ENCODE measurements at places on chromosomes 3 and 15.

GRCh38 chr3:82462977-82463376, 701.5 kb upstream of the GBE1 start:
- DNase-seq: no peak

GRCh38 chr3:128720891-128721290, 5.1 kb upstream of the RAB7A start:
- DNase-seq: no peak

DNA sequence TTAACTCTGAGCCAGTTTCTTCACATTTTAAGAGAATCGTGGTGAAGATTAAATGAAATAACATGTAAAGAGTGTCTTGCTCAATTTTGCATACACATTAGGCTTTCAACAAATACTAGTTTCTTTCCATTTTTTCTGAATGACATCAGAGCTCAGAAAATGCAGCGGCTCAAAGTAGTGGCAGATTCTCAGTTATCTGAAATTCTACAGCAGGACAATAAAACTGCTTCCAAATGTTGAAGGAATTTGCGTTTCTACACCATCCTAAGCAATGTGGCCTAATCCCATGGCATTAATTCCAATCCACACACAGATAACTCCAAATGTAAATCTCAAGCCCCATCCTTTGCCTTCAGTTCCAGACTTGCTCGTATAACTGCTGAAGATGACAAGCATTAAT, 115.8 kb downstream of the PLCH1 start:
- no peak for DNase-seq

DNA sequence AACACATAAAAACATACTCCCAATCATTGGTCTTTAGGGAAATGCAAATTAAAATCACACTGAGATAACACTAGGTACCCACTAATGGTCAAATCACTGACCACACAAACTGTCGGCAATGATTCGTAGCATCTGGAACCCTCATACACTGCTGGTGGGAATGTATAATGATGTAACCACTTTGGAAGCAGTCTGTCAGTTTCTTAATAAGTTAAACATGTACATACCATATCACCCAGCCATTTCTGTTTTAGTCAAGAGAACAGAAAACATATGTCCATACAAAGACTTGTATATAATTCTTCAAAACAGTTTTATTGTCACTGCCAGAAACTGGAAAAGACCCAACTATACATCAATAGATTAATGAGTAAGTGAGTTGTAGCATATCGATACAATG, 63.3 kb upstream of the LRRC3B start:
- DNase-seq: no peak

- DNase-seq: no peak
Measured at GRCh38 chr15:39345176-39345575, 235.7 kb upstream of the THBS1 start.

DNA sequence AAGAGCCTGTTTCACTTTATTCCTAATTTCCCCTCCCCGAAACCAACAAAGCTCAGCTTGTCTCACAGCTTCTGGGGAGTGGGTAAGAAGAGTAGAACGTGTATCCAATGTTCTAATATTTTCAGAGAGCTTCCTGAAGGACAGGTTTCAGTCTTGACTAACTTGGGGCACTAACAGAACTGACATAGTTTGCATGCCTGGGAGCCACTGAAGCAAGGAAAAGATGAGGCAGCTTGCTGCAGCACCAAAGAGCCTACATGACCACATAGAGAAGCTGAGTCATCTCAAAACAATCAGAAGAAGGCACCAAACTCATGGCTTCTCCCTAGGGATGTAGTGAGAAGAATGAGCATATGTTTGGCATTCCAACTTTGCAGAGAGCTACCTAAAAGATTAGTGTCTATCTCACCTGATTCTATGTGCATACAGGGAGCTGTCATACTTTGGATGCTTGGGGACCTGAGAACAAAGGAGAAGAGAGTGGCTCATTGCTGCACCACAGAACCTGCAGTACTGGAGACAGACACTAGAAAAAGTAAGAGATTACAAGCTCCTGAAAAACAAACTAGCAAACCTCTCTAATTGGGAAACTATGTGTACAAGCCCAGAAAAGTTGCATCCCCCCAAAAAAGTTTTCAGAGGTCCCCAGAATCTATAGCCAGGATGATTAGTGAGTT, 86.9 kb downstream of the DCLK3 start:
- DNase-seq: no peak

DNA sequence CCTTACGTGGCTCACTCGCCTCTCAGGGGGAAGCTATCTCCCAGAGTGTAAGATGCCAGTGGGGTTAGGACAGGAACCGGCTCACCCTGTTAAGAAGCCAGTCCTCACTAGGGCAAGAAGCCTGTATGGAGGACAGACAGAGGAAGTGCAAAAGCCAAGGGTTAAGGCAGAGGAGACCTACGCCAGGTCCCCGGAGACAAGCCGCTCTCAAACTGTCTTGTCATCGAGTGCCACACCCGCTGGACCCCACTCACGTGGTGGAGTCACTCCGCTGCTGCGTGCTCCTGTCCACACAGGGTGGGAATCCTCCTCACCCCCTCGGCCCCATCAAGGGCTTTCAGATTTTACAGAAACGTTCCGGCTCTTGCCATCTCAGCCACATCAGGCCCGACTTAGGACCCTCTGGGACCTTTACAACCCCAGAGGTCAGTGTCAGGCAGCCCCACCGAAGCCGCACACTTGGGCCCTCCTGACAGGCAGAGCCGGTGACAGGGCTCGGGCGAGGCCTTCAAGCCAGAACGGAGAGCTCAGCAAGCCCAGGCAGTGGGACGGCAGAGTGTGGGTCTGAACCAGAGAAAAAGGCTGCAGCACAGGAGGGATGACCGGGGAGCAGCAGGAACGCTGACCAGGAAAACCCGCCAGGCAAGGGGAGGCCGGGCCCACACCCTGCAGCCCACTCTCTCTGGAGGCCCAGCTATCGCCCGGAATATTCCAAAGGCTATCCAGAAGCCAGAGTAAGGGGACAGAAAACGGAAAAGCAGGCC, 61.7 kb downstream of the XXYLT1 start:
- no peak for DNase-seq

DNA sequence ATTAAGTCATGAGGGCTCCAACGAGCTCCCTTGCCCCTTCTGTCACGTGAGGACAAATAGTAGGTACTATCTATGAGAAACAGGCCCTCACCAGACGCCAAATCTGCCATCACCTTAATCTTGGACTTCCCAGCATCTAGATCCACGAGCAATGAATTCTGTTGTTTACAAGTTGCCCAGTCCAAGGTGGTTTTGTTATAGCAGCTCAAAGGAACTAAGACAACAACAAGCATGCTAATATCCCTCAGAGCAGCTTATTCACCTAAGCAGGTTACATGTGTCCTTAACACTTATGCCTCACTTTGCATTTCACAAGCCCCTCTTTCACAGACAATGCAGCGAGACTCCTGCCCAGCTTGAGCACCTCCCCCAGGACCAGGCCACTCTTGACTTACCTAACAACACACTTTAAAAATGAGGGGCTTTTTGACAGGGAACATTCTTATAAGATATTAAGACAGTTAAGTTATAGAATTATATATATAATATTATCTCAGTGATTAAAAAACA, 219.5 kb downstream of the PLCH1 start:
- DNase-seq: no peak

GRCh38 chr3:165195241-165195639, 944 bp downstream of the SLITRK3 start:
- no peak for DNase-seq

DNA sequence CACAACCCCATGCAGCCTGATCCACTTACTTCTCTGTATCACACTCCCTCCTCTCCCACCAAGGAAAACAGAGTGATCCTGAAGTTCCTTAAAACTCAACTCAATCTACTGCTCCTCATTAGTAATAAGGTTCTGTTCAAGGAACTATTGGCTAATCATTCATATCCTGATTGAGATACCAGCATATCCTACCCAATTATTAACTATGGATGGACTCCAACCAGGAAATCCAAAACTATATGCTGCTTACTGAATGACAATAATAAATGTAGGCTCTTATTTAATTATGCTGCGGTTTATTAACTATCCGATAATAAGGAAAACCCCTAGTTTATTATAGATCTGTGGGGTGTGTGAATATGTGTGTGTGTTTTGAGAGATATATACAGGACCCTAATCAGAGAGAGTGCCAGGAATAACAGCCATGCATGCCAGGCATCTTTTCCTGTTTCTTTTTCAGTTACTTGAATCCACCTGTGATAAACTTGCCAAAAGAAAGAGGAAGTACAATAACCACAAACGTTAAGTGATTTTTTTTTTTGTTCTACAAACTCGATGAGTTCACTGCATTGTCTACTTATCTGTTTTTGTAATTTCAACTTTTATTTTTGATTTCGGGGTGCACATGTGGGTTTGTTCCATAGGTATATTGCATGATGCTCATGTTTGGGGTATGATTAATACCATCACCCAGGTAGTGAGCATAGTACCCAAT, 1031.7 kb upstream of the CFAP20DC start:
- no peak for DNase-seq

- no peak for DNase-seq
Measured at GRCh38 chr15:60912984-60913697, 316.0 kb downstream of the RORA start.

DNA sequence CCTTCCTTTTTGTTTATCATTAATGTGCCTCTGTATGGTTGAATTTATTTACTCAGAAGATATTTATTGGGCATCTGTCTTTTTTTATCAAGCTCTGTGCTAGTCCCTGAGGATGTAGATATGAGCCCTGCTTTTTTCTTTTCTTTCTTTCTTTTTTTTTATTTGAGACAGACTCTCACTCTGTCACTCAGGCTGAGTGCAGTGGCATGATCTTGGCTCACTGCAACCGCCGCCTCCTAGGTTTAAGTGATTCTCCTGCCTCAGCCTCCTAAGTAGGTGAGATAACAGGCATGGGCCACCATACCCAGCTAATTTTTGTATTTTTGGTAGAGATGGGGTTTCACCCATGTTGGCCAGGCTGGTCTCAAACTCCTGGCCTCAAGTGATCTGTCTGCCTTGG, 58.5 kb downstream of the MBNL1 start:
- DNase-seq: no peak

Data from activated CD4-positive, alpha-beta T cell treated with anti-CD3 and anti-CD28 coated beads for 4 hours (primary cell).